Right ventricle myocardium inferior (tissue), 1 donor: ENCODE measurements at places on chromosomes 2 and 18. TPM values are rescaled to one million over a fixed set of nuclear protein-coding genes. Genes with fewer than 3 reads are reported as not detected.

SDC1 gene
- 0.68 TPM for total RNA-seq

GPR155 gene
- total RNA-seq: 14.0 TPM

ANTXR1 gene
- total RNA-seq: 31.9 TPM

DNA sequence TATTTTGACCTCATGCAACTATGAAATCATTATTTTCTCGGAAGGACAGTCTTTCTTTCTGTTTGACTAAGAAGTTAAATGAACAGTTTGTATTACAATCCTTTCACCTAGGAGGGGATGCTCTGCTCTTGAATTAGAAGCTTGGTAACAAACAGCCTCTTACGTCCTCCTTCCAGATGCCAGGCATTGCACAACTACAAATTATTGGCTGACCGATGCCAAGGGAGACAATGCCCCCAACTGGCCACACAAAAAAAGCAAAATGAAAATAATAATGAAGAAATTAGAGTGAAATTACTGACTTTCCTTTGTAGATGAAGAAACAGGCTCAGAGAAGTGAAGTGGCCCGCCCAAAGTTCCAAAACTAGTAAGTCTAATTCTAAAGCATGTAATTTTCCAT is 177.9 kb downstream of the CYRIA start:
- DNase-seq: no peak

GRCh38 chr2:32200814-32201213 is 35.1 kb downstream of the SLC30A6 start:
- no peak for DNase-seq

GRCh38 chr18:61639886-61640285 is 252.9 kb downstream of the RNF152 start:
- no peak for DNase-seq

ERICH2 gene
- total RNA-seq: not detected
